ENCODE measurements at places on chromosomes 12 and 14.

- no peak for DNase-seq
Observed at GRCh38 chr14:28412077-28412476, 354.5 kb upstream of the FOXG1 start.

DNA sequence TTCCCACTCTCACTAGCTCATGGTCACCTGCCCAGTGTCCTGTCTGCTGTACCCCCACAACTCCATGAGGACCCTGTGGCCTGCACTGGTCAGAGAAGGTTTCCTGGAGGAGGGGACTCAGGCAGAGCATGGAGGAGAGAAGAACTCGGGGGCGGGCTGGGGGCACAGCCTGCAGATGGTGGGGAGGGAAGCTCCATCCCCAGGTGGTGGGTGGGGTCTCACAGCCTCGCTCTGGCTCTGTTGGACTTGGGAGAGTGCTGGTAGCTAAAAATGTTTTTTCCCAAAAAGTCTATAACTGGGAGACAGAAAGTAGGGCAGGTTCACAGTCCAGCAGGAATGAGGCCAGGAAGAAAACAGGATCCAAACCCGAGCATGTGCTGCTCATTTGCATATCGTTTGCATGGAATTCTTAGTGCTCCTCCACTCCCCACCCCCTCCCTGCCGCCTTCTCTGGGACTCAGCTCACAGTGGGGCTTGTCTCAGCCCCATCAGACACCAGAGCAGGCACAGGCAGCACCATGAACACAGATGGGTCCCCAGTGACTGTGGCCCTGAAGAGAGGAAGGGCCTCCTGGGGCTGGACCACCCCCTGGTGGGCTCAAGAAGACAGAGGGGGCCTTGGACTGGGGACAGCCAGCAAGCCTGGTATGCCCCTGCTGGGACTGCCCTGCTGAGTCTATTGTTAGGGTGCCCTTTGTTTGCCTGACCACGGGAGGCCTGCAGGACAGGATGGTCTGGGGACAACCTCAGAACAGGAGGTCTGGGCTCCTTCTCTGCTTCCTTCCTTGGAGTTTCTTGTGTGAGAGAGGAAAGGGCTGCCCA lies 67.0 kb upstream of the SFSWAP start:
- DNase-seq: no peak

GRCh38 chr14:96991226-96991625 lies 194.0 kb downstream of the VRK1 start:
- no peak for DNase-seq

GRCh38 chr14:74516451-74517160 lies 23.0 kb downstream of the ISCA2 start:
- no peak for DNase-seq

- DNase-seq: no peak
Observed at GRCh38 chr14:64114796-64115195, 179.4 kb downstream of the ESR2 start.

DNA sequence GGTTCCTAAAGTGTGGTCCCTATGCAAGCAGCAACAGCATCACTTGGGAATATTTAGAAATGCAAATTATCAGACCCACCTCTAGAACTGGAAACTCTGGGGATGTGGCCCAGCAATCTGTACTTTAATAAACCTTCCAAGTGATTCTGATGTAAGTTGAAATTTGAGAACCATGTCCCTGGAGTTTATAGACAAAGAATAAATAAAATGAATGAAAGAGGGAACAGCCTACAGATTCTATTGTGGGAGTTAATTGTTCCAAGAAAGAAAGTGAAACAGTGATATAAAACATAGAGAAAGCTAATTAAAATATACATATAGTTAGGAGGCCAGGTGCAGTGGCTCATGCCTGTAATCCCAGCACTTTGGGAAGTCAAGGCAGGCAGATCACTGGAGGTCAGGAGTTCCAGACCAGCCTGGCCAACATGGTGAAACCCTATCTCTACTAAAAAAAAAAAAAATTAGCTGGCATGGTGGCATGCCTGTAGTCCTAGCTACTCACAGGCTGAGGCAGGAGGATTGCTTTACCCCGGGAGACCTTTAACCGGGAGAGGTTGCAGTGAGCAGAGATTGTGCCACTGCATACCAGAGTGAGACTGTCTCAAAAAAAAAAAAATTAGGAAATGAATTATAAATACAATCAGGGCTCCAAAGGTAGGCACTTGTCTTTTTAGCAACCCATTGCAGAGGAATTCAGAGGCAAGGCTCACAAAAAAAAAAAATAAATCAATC lies 507.5 kb downstream of the NAV3 start:
- no peak for DNase-seq

DNA sequence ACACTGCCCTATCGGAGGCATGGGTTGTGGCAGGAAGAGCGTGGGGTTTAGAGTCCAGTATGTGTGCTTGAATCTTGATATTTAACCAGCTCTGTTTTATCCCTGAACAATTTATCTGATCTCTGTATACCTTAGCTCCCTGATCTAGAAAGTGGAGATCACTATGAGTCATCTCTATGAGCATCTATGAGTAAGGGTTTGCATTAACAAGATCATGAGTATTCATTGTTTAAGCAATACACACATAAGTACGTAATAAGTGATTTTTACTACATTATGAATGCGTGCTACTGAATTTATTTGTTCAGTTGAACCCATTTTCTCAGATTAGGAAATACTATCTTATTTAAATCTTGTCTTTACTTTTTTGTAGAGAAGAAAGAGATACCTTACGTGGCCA lies 49.4 kb downstream of the GPATCH2L start:
- DNase-seq: no peak

DNA sequence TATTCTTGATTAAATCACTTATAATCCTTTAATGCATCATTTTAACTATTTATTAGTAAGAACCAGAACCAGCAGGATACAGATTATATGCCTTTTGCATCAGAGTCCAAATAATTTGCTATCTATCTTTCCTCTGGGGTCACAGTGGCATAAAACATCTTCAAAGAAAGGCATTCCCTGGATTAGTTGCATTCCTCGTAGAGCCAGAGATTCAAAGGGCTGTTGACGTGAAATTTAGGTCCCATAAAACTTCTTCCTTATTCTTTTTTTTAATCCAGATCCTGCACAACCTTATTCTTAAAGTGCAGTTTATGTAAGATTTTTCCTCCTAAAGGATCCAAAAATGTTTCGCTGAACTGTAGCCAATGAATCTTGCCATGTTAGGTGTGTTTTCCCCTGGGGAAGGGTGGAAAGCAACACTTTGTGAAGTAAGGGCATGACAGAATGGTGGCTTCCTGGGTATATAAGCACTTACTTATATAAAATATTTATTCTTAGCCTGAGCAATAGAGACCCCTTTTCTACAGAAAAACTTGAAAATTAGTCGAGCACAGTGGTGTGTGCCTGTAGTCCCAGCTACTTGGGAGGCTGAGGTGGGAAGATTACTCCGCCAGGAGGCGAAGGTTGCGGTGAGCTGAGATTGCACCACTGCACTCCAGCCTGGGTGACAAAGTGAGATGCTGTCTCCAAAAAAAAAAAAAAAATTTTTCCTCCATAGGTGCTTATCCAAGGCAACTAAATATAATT lies 208.7 kb downstream of the PCNX1 start:
- no peak for DNase-seq

DNA sequence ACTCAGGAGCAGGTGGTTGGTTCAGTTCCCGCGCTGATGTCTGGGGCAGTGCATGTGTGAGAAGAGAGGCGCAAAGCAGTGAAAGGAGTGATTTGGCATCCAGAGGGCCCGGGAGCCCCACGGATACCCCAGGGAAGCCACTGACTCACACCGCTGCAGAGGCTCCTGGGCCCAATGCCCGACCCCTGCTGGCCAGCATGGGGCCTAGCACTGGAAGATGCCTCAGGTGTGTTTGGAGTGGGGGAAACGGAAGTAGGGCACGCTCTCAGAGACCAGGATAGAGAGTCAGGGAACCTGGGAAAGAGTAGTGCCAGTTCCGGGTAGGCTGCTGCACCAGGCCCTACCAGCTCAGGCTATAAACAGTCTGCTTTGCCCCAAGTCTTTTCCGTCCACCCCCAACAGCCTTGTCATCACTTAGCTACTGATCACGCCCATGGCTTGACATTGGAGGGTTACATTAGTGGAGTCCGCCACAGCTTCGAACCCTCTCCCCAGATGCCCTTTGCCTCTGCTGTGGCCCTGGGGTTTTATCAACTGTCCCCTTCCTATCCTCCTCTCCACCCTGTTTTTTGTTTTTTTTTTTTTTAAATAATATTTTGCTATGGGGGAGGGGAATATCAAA lies 9.5 kb upstream of the CSAD start:
- no peak for DNase-seq

GRCh38 chr12:46269429-46270241 lies 792 bp upstream of the SLC38A1 start:
- no peak for DNase-seq

GRCh38 chr12:122385171-122386016 lies 37.1 kb downstream of the CLIP1 start:
- DNase-seq: no peak

- DNase-seq: no peak
Observed at GRCh38 chr12:30624009-30624408, 71.7 kb downstream of the IPO8 start.

GRCh38 chr14:55614304-55614703 lies 34.3 kb downstream of the KTN1 start:
- DNase-seq: no peak

DNA sequence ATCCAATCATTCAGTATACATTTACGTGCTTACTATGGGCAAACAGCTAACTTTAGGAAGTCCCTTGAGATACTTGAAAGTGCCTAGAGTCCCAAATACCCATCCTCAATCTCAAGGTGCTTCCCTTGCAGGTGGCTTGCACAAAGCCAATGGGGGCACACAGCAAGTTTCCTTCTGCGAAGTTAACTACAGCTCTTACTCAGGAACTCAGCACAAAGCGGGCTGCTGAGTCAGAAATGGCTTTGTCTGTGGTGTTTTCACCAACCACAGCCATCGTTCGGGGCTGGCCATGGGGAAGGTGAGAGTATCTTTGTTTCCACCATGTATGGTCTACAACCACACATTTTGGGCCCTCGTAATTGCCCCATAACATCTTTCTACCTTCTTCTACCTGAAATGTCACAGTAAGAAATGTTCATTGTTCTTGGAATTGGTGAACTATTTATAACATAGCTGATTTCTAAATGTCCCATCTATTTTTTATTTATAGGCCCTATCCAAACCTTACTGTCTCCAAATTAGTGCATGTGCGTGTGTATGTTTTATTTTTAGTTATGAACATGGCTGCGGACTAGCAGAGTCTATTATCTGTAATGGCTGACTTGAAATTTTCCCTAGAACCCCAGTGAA lies 13.9 kb downstream of the MFAP5 start:
- no peak for DNase-seq

DNA sequence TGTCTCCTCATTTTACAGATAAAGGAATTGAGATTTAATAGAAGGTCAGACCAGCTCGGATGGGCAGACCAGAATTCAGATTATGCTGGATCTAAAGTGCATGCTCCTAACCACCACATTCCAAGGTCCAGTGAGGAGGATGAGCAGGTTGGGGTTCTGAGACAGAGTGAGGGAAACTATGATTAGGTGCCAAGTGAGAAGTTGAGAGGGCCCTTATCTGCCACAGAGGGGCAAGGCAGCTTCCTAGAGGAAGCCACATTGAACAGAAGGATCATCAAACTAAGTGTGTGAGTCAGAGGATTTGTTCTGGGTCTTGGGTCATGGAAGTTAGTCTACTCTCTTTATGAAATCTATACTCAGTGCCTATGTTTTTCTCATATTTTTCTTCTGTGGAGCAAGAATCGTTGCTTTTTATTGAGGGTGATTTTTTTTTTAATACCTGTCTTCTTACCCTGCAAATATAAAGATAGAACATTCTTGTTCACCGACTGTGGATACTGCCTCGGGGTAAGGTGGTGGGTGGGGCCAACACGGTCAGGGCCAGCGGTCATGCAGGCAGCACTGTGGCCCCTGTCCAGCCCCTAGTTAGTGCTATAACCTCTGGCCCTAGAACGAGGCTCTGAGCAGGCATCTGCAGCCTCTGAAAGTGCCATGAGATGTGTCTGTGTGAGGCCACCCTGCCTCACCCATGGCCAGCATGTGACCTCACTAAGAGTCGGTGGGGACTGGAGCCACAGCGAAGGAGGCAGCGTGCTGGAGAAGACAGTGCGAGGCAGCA lies 55.6 kb upstream of the PTHLH start:
- DNase-seq: no peak

- no peak for DNase-seq
Observed at GRCh38 chr12:79223761-79224160, 359.2 kb downstream of the SYT1 start.

GRCh38 chr12:113837084-113837483 lies 129.0 kb downstream of the RBM19 start:
- DNase-seq: no peak

DNA sequence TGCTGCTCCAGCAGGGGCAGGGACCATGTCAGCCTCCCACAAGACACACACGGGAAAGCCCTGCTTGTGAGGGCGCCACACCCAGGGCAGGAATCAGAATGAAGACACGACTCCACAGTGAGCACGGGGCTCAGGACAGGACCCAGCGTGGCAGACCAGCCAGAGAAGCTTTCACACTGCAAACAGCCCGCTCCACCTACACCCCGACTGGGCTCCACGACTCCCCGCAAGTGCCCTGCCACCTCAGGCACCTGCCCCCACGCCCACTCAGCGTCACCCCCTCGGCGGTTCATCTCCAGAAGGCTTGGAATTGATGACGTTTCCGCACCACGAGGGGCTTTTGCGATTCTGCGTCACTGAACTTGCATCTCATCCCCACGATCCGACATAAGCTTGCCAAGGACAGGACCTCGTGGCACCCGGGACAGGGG lies 91.1 kb downstream of the FBXL14 start:
- DNase-seq: no peak

DNA sequence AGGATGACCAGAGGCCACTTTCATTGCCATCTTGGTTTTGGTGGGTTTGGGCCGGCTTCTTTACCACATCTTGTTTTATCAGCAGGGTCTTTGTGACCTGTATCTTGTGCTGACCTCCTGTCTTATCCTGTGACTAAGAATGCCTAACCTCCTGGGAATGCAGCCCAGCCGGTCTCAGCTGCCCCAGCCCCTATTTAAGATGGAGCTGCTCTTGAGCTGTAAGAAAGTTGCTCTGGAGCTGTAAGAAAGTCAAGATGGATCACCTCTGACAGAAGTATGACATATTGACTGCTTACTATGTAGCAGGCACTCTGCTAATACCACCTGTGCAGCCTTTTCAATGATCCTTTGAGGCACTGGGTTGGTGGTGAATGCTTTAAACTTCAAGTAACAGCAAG lies 52.1 kb downstream of the RIN3 start:
- no peak for DNase-seq
